Cortex of kidney (tissue), 1 donor: ENCODE measurements at places on chromosomes 11 and 22.

DNA sequence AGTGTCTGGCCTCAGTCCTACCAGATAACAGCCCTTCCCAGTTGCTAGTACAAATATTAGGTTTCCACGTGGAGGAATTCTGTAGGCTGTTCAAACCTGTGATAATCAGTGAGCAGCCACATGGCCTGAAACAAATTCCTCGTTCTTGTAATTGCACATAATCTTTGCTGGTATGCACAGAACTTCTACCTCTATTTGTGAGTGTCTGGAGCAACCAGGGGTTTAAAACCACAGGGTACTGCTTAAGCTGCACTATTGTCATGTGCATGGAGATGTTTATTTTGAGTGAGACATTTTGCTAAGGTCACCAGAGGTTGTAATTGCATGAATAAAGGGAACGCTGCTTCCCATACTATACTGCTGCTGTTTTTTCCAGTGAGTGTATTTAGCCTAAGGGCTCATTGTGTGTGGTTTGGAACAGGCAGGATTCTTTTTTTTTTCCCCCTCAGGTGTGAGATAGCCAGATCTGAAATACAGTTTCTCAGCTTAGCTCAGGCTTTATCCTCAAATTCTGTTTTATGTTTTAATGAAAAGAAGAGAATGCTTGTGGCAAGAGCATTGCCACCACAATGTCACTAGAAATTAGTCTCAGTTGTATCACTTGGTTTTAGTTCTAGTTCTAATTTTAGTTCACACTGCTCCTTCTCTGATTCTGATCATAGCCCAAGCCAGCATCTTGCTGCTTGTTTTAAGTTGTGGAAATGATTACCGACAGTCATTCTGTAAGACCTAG, 60.5 kb downstream of the CYB5R2 start:
- no peak for DNase-seq

GRCh38 chr11:65879617-65880016, at the start of gene CTSW:
CTSW (plus strand) TSS chr11:65879837; CDS start chr11:65879855, 18 bp downstream.
- DNase-seq = no peak

GRCh38 chr11:133718831-133719230, 126.5 kb downstream of the SPATA19 start:
- no peak for DNase-seq

DNA sequence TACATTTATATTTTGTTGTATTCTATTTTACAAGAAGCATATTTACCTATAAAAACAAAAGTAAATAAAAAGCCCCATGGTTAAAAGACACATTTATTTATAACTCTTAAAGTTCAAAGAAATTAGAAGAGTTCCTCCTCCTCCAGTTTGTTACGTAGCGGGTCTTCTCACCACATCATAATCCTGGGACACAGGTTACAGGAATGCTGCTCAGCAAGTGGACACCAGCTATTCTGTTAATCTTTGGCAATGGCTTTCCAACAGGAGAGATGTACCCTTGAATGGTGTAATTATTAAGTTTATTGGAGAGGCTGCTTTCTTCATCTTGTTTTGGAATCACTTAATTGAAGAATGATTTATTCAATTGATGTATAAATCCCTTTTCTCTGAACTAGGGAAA, 19.6 kb upstream of the CAT start:
- no peak for DNase-seq

DNA sequence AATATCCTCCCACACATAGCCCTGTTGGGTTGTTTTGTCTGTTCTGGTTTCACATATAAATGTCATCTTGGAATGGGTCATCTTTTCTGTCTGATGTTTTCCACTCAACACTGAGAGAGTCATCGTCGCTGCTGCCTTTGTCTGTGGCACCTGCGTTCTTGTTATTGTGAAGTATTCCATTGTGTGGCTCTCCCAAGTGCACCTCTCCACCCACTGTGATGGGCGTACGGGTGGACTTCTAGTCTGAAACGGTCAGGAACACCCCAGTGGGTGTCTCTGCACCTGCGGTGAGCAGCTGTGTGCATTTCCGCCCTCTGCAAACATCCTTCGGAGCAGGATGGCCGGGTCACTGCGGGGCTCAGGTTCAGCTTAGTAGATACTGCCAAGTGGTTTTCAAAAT, 34.5 kb upstream of the RTL6 start:
- DNase-seq = no peak

DNA sequence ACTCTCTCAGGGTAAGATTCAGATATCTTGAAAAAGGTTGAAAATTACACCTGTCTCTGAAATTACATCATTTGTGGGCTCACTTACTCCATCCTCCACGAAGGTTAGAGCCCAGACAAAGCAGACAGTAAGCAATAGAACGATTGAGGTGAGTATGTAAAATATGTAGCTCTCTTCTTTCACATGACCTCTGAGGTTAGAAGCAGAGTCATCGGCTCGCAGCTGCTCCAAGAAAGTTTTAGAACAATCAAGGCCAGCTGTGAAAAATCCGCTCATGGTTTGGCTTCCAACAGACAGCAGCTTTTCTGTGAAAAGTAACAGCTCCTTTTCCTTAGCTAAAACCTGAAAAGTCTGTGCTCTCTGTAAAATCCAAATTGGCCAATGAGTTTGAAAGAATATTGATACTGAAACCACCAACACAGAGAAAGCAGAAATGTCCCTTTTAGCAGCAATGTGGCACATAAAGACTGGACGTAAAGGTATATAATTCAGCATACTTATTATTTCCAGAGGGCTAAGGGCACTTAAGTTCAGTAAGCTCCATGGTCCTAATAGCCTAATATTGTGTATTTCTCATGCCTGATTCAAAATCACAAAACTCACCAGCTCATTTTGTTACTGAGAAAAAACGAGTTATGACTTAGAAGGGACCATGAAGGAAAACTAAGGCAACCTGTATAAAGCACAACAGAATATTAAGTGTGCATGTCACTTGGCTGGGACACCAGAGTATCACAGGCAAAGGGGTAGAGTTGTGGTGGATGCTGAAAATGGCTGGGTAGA, 78.2 kb downstream of the FAM76B start:
- no peak for DNase-seq

DNA sequence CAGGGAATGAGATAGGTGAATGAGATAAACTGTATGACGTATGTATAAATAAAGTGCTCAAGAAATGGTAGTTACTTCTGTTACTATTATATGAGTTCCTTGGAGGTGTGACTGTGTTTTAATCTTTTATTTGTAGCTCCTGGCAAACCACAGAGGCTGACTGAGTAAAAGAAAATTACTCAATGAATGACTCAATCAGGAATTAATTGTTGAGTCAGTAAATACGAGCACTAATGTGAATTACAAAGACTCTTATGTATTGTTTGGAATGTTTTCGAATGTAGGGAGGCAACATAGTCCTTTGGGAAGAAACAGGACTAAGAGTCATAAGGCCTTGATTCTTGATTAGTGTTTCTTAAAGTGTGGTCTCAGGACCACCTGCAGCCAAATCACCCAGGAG, 51.1 kb upstream of the BLID start:
- no peak for DNase-seq

GRCh38 chr11:2741377-2742131, 41.8 kb upstream of the KCNQ1OT1 start:
- no peak for DNase-seq

DNA sequence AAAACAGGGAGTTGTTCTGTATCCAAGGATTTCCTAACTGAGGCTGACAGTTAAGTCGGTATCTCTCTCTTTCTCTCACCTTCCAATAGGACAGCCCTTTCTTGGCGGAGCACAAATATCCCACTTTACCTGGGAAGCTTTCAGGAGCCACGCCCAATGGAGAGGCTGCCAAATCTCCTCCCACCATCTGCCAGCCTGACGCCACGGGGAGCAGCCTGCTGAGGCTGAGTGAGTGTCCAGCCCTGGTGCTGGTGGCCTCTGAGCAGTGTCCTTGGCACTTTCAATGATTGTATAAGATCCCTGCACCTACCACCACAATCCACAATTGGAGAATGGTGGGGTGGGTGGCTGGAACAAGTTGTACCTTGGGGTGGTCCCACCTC, 33.7 kb downstream of the CYB5R2 start:
- no peak for DNase-seq

GRCh38 chr11:65425105-65425970, 2.7 kb downstream of the NEAT1 start:
- DNase-seq = no peak

- no peak for DNase-seq
Observed at GRCh38 chr22:49518436-49518970, 309.2 kb downstream of the BRD1 start.

GRCh38 chr22:17235149-17235655, 16.0 kb upstream of the ADA2 start:
- no peak for DNase-seq

DNA sequence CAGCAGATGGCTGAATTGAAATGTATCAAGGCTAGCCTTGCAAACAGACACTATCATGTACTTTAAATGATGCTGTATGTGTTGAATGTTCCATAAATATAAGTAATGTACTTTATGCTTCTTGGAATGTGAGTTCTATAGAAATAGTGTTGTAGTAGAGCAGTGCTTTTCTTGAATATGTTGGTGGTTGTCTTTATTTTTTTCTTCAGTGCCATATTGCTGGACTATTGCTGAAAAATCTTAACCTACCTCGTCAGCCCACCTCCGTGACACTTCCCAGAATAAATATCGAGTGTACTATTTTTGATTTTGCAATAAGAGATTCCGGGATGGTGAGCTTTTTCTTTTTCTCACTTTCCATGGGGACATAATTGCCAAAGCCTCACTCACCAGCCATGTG, 153.9 kb downstream of the NAV2 start:
- DNase-seq = no peak

DNA sequence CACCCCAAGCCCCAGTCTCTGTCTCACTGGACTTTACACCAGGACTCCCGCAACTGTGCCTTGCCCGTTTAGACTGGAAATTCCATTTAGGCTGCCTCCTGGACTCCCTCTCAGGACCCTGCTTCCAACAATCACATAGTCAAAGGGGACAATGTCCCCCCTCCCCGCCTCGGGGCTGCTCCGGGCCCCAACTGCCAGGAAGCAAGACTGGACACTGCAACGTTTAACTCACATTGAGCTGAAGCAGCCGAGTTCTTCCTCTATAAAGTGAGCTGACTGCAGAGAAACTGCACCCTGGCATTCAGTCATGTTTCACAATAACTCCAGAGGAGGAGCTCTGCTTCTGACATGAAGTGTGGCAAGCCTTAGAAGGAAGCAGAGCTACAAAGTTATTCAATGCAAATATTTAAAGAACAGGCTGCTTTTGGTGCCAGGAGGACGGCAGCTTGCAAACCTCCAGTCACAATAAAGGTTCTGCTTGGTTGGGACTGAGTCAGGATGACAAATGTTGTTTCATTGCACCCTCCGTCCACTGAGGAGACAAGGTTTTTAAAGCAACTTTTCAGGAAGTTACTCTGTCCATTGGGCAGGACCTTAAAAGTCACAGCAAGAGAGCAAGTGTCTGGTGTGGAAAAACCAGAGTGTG, 19.9 kb downstream of the PACSIN2 start:
- DNase-seq = no peak

DNA sequence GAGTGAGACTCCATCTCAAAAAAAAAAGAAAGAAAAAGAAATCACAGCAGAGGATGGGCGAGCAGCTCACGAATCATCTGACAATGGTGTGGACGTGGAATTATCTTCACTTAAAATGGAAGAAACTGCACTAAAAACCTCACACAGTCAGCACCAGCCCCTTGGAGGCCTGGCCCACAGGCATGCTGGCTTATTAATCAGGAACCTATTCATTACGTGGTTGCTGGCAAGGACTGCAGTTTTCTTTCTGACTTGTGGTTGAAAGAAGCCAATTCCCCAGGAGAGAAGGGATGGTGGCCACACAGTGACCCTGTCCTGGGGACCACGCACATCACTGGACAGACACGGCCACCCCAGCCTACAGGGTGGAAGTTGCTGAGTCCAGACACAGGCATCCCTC, 401.1 kb downstream of the CTTN start:
- no peak for DNase-seq

GRCh38 chr22:43356881-43357280, 13.7 kb upstream of the SCUBE1 start:
- DNase-seq = no peak

DNA sequence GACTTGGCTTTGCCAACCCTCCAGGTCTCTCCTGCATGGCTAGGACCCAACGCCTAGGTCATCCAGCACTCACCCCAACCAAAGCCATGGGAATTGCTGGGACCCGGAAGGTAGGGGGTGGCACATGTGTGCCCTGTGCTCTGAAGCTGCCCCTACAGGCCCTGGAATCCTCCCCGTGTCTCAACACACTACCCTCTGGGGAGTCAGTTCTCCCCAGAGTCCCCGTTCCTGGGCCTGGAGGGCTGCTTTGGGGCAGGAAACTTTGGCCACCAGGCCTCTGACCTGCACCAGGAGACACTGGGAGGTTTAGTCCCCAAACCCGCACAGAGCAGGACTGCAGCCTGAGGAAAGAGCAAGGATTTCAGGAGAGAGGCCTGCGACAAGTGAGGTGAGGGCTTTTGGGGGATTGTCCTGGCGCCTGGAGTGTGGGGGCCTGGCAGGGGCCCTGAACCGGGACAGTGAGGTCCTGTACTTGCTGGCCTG, 495 bp upstream of the IFITM1 start:
- no peak for DNase-seq

DNA sequence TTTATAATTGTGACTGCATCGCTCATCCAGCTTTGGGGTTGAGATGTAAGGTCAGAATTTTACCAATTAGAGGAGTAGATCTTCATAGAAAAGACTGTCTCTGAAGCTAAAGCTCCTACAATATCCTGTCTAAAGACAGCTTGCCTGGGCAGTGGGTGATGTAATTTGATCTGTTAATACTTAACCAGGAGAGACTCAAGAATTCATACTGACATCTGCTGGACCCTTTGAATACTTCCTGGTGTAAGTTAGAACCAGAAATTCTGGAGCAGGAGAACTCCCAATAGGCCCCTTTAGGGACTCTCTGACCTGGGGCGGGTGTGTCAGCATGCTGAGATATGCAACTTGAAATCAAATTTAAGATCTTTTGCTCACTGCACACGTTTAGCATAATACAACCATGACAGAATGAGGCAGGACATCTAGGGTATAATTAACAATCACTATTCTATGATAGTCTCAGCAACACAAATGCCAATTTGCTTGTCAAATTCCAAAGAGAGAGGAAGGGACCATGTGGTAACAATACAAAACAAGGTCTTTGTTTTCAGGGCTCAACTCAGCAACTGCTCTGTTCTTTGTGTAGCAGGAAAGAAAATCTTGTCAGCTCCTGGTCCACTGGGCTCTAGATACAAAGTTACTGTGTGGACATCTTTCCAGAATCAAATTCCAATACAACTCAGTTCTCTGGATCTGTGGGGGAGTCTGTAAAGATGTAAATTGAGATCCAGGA, 143.9 kb downstream of the INSC start:
- no peak for DNase-seq

DNA sequence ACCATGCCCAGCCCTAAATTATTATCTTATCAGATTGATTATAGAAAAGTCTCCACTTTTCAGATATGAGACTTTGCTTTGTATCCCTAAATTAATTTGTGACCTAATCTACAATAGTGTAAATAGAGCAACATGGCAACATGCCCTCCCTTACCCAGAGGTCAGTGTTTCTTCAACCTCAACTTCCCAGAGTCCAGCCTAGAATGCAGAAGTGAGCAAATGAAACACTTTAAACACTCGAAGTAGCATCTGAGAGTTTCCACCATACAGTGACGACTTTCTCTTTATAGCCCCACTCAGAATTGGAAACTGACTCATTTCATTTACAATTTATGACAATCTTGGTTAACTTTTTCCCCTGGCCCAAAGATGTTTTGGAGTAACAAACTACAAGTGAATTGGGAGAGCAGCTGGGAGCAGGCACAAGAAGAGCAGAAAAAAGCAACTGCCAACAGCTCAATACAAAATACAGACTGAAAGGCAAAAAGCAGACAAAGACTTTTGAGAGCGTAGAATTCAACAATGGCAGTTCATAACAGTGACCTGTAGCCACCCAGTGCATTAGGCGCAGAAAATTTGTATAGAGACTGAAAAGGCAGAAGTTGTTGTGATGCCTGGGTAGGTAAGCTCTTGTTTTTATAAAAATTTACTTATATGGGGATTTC, 10.1 kb upstream of the BLID start:
- no peak for DNase-seq
